Dermis blood vessel endothelial cell (primary cell): ENCODE measurements at places on chromosomes 2 and 18.

DNA sequence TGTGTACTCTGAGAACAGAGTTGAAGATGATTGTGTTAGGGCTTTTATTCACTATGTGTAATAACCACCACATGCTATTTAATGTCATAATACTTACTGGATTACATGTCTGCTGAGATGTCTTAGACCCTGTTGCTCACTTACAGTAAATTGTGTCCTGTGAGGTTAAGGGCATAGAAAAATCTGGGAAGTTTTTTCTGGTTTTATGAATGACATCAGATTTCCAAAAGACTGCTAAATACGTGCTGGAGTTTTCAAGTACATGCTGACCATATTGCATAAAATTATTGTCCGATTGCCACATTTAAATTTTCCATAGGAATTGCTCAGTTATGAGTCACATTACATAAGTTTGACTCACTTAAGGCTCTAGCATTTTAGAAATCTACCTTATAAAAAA is 96.7 kb upstream of the COL5A2 start:
- peak; percentile 32 for DNase-seq

DNA sequence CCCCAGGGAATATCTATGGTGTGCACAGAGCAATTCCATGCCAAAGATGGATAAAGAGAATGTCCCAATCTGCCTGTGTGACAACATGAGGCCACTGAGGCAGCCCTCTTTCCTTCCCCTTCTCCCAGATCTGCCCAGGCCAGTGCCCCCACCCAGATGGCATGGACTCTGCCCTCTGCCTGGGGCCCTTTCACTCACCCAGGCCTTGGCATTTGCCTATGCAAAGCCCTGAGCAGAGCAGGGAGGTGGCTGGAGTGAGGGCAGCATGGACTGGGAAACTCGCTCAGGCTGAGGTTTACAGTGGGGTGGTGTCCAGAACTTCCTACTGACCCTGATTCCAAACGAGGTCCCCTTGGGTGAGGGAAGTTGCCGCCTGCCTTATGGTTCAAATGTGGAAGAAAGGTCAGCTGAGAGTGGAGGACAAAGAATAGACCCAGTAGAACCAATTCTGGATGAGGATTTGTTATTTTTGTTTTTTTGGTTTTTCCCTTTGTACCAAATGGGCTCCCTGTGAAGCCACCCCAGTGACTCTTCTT is 8.9 kb downstream of the SH2D6 start:
- no peak for DNase-seq

DNA sequence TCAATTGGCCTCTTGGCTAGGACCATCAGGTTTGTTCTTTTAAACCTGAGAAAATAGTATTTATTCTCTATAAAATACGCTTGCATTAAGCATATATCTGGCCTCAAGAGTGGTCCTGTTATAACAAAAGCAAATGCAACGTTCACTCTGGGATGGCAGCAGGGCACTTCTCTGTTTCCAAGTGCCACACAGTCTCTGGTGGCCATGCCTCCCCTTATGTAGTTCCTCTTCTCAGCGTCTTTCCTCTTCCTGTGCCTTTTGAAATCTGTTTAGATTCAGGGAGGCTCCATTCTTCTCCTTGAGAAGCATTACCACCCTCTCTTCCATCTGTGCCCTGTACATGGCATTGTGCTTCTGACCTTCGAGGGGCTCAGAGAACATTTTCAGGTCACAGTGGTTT is 51.9 kb downstream of the TSHZ1 start:
- no peak for DNase-seq

GRCh38 chr18:75358928-75359327 is 68.6 kb downstream of the SMIM21 start:
- DNase-seq = peak; percentile 43

DNA sequence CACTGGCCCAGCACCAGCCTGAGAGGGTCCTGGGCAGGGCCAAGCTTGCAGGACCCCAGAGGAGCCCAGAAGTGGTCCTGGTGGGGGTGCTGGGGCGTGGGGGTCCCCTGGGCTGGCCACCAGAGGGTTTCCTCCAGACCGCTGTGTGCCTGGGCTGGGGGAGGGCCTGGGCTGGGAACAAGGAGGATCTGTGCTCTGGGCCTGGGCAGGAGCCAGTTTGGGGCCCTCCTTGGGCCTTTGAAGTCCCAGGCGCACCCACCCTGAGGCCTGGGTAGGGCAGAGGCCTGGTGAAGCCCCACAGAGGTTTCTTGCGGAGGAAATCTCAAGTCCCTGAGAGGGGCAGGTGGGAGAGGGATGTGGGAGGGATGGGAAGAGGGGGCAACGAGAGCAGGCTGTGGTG is 63.4 kb upstream of the GPC1 start:
- no peak for DNase-seq
